ENCODE measurements at places on chromosomes 2 and 18. TPM values are rescaled to one million over a fixed set of nuclear protein-coding genes. Genes with fewer than 3 reads are reported as not detected.

Gene HRH4
- total RNA-seq: 0.36 TPM

GRCh38 chr2:2707206-2707991 lies 376.3 kb upstream of the MYT1L start:
- no peak for DNase-seq

DNA sequence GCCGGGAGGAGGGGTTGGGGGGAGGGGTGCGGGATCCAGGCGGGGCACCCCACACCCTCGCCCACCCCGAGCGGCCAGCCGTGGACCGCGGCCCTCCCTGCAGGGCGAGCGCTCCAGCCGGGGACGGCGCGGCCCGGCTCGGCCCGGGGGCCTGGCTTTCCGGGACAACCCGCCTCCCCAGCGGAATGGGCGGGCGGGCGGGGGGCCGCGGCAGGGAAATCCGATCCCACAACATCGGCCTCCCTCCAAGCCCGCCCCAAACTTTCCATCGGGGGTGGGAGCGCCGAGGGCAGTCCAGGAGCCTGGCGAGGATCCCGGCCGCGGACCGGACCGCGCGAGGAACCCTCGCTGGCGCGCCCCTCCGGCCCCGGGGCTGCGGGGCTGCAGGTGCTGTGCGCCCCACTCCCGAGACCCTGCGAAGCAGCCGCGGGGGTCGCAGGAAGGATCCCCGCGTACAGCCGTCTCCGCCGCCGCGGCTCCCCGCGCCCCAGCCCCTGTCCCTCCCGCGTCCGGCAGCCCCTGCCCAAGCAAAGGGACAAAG lies 529 bp downstream of the SEMA4C start:
- DNase-seq: peak; percentile 94

Gene RGPD4
- 0.40 TPM for total RNA-seq

DNA sequence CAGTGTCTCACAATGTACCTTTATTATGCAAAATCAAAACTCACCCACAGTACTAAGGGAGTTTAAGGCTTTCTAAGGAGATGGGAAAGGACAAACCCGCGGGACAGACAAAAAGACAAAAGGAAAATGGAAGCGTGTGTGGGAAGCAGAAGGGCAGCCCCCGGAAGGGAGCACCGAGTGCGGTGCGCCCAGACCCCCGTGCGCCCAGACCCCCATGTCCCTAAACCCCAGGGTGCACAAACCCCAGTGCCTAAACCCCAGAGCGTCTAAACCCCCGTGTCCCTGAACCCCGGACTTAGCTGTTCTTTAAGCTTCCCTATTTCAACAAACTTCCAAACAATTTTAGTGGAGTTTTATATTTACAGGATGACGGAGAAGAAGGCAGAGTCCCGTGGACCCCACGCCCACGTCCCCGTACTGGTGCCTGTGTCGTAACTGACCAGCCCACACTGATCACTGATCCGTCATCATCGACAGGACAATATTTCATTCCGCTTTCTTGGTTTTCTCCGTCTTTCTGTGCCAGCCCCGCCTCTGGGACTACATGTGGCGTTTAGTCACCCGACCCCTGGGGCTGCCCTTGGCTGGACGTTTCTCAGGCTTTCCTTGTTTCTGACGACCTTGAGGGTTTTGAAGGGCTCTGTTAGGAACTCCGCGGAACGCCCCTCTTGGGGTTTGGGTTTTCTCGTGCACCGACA lies 76.9 kb downstream of the RTP5 start:
- DNase-seq: peak; percentile 42

Gene ATP6V1B1
- total RNA-seq: 1.3 TPM

DNA sequence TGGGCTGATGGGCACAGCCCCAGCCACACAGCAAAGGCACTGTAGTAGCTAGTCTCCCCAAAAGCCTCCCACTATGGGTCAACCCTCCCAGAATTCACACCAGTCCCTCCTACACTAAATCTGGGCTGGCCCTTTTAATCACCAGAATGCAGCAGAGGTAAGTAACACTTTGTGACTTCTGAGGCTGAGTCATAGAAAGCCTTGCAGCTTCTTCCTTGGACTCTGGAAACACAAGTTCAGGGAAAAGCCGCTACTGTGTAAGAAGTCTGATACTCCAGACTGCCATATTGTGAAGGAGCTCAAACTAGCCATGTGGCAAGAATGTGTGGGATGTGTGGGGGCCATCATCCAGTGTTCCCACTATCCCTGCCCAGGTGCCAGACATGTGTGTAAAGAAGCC lies 19.0 kb upstream of the SIX2 start:
- DNase-seq: no peak

- DNase-seq: no peak
Observed at GRCh38 chr2:239758279-239758877, 266.8 kb downstream of the NDUFA10 start.

DNA sequence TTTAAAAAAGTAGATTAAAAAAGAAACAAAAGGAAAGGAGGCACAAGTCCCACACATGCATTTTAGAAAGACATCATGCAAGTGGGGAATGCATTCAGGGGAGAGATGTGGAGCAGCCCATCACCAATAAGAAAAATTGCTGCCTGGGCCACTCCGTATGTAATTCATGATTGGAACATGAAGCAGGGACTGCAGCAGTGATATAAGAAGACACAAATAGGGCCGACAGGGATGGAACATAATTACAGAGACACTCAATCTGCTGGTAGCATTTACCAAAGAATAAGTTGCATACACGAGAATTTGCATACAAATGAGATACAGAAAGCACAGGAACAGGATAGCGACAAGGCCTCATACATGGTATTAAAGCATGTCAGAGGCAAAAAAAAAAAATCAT lies 6.5 kb upstream of the AFF3 start:
- DNase-seq: no peak

Gene GKN2
- total RNA-seq: not detected

DNA sequence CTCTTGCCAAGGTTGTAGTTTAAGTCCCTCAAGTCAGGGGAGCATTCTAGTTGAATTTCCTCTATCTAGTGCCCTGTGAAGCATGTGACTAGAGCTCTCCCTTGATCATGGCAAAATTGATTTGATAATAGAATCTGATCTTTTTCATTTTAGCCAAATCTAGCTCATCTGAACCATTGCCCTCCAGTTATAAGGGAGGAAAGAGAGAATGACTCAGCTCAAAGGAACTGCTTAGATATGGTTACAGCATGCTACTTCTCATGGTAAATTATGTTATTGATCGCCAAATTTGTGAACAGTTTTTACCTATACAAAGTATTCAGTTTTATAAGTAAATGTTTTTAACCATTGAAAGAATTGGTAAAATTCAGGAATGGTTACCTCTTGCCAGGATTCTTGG lies 100.8 kb downstream of the GPR39 start:
- no peak for DNase-seq

DNA sequence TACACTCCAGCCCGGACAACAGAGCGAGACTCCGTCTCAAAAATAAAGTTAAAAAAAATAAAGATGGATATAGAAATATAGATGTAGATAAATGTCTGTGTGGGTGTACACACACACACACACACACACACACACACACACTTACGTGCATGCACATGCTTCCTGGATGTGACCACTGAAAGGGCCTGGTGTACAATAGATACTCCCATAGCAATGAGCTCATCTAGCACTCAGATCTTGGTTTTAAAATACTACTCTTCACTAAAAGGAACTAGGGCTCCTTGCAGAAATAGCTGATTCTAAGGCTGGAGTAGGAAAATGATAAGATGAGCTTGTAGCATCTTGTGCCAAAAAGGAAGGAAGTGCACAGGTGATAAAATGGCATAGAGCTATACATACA lies 39.1 kb downstream of the ROCK2 start:
- DNase-seq: no peak

DNA sequence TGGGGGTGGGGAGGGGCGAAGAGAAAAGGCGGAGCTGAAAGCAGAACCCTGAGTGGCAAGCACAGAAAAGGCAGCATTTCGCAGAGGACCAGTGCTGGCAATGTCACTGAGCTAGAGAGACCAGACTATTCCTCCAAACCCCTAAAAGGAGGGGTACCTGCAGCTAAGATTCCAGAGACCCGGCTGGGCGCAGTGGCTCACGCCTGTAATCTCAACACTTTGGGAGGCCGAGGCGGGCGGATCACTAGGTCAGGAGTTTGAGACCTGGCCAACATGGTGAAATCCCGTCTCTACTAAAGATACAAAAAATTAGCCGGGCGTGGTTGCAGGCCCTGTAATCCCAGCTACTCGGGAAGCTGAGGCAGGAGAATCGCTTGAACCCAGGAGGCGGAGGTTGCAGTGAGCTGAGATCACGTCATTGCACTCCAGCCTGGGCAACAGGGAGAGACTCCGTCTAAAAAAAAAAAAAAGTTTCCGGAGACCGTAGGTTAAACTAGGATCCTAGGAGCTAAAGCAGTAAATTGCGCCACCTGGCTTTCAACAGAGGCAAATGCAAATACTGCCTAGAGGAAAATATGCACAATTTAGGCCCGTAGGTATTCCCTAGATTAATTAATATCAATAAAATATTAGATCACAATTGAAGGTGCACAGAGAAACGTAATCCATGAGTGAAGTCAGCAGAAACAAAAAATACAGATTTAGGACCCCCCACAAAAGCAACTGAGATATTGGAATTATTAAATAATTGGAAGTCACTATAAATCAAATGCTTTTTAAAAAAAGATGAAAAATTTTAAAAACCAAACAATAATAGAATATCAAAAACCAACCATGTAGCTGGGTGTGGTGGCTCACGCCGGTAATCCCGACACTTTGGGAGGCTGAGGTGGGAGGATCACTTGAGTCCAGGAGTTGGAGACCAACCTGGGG lies 4.9 kb downstream of the UCN start:
- no peak for DNase-seq

GRCh38 chr2:1586251-1586922 lies 157.9 kb downstream of the PXDN start:
- no peak for DNase-seq

Gene IL18RAP
- 3.0 TPM for total RNA-seq

Gene ASPRV1
- 5.6 TPM for total RNA-seq

Gene NAT8
- not detected for total RNA-seq

- no peak for DNase-seq
Observed at GRCh38 chr2:205637779-205638503, 44.4 kb upstream of the NRP2 start.

DNA sequence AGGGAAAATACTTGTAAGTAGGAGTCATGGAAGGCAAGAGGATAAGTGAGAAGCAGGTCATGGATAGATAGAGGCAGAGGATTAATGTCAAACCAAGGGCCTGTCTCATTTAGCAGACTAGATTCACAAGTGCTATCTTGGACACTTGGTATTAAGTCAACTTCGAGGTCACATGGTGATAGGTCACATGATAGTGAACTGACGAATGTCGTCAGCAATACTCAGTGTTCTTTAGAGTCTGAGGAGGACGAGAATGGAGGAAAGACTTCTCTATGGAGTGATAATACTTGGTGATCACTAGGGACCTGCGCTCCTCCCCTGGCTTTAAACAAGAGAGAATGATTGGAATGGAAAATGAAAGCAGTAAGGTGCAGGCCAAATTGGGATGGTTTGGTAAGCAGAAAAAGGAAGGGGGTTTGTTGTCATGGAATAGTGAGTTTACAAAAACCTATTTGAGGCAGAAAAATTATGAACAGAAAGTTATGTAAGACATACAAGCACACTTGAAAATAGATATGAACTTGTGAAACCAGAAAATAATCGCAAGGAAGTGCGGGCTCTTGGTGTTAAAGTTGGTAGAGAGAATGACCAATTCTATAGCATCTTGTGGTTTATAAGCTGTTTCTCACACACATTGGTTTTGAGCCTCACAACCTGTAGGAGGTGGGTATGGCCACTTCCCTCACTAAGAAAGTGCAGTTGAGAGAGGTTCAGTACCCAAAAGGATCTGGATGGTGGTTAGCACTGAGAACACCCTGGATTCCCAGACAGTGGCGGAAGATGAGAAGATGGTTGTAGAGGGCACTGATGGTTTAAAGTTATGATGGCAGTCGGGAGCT lies 141.5 kb downstream of the WDSUB1 start:
- DNase-seq: no peak

GRCh38 chr2:195509551-195509950 lies 147.5 kb upstream of the SLC39A10 start:
- no peak for DNase-seq

Gene LYG2
- total RNA-seq: not detected

- no peak for DNase-seq
Observed at GRCh38 chr18:26696786-26697185, 148.4 kb upstream of the KCTD1 start.

Gene SALL3
- total RNA-seq: 0.09 TPM

DNA sequence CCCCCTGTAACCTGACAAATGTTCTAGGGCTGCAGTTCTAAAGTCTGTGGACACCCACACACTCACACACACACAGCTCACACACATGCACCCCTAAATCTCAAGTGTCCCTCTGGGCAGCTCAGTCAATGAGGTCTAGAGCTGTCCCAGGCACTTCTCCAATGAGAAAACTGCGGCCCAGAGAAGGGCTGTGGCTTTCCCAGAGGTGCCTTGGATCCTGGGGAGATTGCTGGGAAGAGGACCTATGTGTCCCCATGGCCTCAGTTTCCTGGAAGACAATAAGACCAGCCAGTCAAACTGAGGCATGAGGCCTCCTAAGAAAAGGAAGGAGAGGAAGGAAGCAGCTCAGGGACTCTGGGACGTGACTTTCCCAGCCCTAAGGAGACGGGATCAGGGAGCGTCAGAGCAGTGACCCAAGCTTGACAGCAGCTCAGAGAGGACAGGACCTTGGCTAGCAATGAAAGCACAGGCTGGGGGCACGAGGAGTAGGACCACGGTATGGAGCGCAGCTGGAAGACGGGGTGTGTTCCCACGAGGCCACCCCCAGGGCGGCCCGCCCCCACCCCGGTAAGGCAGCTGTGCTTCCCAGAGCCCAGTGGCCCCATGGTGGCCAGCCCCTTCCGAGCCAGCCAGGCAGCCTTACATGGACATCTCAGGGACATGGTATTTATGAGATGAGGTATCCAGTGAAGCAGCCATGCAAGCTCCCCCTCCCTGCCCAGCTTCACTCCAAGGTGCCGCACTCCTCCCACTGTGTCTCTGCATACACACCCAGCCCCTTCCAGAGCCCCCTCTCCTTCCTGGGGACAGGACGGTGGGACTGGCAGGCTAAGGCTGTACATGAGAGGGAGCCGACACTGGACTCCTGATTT lies 46.0 kb downstream of the TNS1 start:
- peak; percentile 55 for DNase-seq

Gene NDUFB3
- total RNA-seq: 49.6 TPM

Gene DNAH7
- 2.5 TPM for total RNA-seq

DNA sequence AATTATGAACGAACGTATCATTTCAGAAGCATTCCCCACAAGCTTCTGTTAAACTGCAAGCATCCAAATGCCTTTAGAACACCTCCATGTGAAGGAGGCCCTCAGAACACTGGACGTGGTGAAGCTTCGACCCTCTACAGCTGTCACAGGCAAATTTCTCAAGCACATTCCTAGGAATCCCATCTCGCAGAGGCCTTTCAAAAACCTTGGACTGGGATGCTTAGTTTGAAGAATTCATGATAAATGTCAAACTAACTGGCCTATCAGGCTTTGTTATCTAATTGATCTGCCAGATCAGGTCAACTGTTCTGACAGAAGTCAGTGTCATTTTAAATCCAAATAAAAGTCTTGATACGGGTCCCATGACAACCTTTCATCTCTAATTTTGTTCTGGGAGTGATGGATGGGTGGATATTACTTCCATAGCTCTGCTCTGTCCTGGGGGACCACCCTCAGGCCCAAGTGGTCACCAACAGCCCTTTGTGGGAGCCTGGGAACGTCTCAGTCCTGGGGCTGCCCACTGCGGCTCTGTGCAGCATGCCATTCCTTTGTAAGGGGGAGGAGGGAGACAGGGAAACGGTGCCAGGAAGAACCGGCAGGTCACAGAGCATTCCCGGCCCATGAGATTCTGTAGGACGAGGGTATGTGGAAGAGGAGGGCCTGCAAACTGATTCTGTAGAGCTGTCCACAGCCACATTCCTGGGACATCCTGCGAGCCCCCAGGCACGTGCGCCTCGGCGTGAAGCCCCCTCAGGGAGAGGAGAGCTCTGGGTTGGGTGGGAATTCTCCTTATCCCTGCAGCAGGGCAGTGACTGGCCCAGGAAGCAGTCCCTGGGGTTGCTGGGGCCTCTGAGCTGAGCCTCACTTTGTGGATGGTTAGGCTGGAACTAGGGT lies 59.1 kb upstream of the PXDN start:
- DNase-seq: no peak
